ENCODE measurements at places on chromosomes 7 and 10.

- no peak for DNase-seq
These were observed 130.0 kb downstream of the ARID5B start for GRCh38 chr10:62031507-62031906.

- DNase-seq, result peak; percentile 70
These were observed 217.6 kb downstream of the MLLT10 start for GRCh38 chr10:21751341-21752310.

- DNase-seq, result no peak
These were observed 52.6 kb downstream of the CHST3 start for GRCh38 chr10:72016608-72017300.

- no peak for DNase-seq
These were observed 6.0 kb downstream of the GPR158 start for GRCh38 chr10:25180801-25181200.

DNA sequence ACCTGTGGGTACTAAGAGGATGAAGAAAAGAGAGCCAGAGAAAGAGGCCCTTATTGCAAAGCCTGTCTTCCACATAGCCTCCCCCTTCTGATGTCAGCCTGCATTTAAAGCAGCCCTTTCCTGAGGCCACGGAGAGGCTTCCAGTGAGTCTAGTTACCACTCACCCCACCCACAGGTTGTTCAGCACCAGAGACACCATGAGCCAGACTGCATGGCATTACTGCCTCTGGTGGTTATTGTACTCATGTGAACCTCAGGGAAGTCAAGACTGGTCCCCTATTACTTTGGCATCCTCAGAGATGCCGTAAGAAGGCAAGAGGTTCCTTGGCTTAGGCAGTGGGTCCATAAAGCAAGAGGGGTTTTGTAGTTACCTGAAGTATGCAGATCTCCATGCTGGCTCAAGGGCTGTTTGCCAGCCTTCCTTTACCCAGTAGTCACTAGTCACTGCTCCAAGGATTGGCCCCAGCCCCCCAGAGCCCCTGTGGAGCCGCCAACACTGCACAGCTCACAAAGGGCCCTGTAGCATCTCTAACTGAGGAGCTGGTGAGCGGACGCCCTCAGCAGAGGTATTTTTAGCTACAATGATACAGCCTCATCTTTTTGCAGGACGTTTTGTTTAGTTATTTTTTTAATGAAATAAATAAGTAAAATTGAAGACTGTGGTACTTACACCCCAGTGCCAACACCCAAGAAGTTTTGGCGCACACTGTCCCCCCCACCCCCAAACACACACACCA, 20.7 kb downstream of the LRRC4 start:
- DNase-seq, result peak; percentile 30

- DNase-seq, result peak; percentile 43
These were observed 5.0 kb downstream of the MYO1G start for GRCh38 chr7:44973610-44974401.

DNA sequence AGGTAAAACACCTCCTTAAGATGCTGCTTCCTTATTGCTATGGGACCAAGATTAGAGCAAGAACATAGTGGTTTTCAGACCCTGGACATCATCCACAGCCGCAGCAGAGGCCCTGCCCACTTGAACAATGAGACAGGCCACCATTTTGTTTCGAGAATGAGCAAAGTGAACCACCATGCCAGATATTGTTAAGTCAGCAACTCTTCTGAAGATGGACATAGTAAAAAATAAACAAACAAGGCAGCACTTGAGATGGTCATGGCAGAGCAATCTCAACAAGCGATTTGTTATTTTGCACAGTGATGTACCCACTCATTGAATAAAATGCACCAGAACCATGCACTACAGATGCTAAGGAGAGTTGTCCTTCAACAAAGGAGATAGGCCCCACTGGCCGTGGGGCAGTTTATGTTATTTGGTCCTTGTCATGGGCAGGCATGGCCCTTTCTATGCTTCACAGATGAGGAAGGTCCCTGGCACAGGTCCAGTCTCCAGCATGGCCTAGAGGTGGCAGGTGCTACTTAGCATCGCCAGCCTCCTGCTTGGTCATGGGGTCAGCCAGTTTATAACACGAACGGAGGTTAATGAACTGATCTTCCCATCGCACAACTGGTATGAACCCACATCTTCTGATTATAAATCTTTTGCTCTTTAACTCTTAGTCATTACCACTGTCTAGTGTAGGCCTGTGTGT, 44.1 kb downstream of the IKZF1 start:
- DNase-seq, result no peak

DNA sequence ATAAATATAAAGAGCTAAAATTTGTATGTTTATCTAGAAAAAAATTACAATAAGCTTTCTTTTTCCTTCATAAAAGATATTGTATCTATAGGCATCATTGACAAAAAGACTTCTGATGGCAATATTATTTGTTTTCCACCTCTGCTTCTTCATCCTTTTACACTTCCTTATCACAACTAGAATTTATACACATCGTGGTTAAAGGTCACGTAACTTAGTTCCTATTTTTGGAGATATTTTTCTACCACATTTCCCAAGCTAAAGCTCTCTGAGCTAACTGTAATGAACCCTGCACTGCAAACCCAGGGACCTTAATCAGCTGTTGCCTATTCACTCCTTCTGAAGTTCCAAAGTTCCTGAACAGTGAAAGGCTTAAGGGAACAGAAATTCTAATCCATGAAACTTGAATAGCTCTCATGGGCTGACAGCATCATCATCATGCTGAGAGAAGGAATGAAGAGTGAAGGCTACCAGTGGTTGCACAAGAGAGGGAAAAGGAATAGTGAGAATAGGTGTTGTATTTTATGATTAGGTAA, 106.1 kb upstream of the SLC13A1 start:
- no peak for DNase-seq

GRCh38 chr7:122415510-122415909, 111.0 kb upstream of the FEZF1 start:
- DNase-seq, result no peak

GRCh38 chr7:32283546-32283945, 206.6 kb downstream of the LSM5 start:
- no peak for DNase-seq

DNA sequence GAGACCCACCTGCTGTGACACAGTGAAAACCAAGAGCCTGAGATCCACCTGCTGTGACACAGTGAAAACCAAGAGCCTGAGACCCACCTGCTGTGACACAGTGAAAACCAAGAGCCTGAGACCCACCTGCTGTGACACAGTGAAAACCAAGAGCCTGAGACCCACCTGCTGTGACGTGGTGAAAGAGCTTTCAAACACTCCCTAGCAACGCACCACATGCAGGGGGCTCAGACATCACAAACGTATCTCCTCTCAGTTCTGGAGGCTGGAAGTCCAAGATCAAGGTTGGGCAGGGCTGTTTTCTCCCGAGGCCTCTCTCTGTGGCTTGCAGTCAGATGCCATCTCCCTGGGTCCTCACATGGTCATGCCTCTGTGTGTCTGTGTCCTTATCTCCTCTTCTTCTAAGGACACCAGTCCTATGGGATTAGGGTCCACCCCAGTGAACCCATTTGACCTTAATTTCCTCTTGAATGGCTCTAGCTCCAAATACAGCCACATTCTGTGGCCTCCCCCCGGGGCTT, 43.8 kb downstream of the INSIG1 start:
- DNase-seq, result no peak

DNA sequence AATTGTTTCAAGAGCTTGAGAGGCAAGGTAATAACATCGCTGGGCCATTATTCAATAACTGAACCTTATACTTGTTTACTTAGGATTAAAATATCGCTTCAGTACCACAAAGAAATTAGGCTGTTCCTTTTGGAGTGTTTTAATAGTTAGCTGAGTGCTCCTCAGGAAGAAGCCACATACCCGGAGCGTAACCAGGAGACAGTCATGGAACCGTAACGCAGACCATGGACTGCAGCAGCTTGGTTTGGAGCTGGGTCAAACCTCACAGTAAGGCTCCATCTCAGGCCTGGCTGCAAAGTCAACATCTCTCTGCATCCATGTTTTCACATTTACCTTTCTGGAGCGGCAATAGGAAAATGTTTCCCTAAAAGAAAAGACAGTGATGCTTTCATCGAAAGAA, 599.0 kb downstream of the TNS3 start:
- no peak for DNase-seq

GRCh38 chr10:49141541-49142332, 7.9 kb upstream of the FAM170B start:
- no peak for DNase-seq

- DNase-seq, result no peak
These were observed 46.3 kb downstream of the MTPN start for GRCh38 chr7:135930565-135931461.

- no peak for DNase-seq
These were observed 8.4 kb downstream of the ATP6V1F start for GRCh38 chr7:128871050-128871449.

- DNase-seq, result no peak
These were observed 136.1 kb downstream of the ATE1 start for GRCh38 chr10:121791761-121792160.

GRCh38 chr10:19993714-19994315, 177.6 kb downstream of the PLXDC2 start:
- DNase-seq, result no peak

DNA sequence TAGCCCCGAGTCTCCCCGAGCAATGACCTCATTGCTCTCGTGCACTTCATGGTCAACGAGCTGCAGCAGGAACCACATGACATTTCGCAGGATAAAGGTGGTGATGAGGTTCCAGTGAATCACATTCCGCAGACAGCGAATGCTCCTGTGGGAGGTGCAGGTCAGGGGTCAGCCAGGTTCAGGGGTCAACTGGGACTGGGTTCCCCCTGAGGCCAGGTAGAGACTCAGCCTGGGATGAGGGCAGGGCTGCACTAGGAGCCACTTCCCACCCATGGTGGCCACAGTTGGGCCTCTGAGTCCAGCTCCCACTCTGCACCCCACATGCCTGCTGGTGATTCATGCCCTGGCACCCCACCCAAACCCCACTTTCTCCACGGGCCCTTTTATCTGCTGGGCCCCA, 17.2 kb downstream of the CRHR2 start:
- no peak for DNase-seq

DNA sequence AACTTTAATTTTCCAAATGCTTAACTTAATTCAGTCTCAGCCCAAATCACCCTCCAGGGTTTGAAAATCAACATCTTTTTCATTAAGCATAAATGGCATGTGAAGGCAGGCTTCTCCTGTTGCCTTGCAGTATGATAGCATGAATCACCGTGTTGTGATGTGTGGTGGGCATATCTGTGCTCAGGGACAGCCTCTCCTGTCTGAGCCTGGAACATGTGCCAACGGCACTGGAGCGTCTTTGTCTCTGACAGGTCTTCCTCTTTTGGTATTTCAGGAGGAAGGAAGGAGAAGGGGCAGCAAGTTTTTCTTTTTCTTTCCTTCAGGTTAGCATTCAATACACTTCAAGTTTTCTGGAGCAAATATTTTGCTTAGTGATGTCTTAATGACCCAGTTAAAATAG, 57.6 kb downstream of the LRGUK start:
- DNase-seq, result no peak

DNA sequence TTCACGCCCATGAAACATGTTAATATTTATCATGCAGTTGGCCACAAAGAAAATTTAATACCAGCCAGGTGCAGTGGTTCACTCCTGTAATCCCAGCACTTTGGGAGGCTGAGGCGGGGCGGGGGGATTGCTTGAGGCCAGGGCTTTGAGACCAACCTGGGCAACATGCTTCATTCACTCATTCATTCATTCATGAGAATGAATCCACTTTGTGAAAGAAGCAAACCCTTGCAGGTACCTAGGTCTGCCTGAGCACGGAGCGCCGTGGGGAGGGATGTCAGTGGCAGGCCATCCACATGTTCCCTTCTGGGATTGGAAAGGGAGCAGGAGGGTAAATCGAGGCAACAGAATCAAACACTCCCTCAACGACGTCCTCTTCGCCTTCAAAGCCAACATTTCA, 4.7 kb downstream of the ANXA11 start:
- DNase-seq, result no peak

- DNase-seq, result no peak
These were observed 391.8 kb upstream of the MKI67 start for GRCh38 chr10:128518000-128518399.

GRCh38 chr10:55311848-55312635, 511.0 kb upstream of the PCDH15 start:
- peak; percentile 53 for DNase-seq

DNA sequence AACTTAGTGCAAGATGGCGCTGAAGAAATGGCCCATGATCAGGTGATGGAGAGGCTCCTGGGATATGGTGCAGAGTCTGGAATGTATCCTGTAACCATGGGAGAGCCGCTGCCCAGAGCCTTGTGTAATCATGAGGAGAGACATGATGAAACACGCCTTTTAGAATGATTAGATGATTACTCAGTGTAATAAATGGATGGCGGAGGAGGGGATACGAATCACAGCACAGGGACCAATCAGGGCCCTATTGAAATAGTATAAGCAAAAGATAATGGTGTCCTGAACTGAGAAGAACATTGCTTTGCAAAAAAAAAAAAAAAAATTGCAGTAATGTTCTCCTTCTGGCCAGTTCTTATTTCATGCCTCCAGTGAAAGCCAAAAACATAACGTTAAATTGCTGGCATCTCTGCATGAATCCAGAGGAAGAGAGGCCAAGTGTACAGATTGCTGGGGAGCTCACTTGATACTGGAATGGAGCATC, 668.5 kb upstream of the AUTS2 start:
- DNase-seq, result no peak

- no peak for DNase-seq
These were observed 36.0 kb upstream of the PRR15 start for GRCh38 chr7:29527505-29528108.

- DNase-seq, result no peak
These were observed 105.1 kb downstream of the WDFY4 start for GRCh38 chr10:48789486-48790456.

- DNase-seq, result no peak
These were observed 41.5 kb upstream of the PLEKHA1 start for GRCh38 chr10:122333037-122333436.

GRCh38 chr10:77643795-77644468, 6.3 kb upstream of the KCNMA1 start:
- DNase-seq, result peak; percentile 73

- peak; percentile 50 for DNase-seq
These were observed 217.8 kb upstream of the HPS1 start for GRCh38 chr10:98664329-98665042.

- DNase-seq, result no peak
These were observed 13.7 kb upstream of the LAMB4 start for GRCh38 chr7:108143658-108144420.

- DNase-seq, result no peak
These were observed 7.6 kb upstream of the ARMS2 start for GRCh38 chr10:122446668-122447423.

GRCh38 chr10:92799568-92799967, 48.8 kb upstream of the EXOC6 start:
- peak; percentile 42 for DNase-seq

- DNase-seq, result no peak
These were observed 188.5 kb upstream of the KLF14 start for GRCh38 chr7:130922206-130923112.

DNA sequence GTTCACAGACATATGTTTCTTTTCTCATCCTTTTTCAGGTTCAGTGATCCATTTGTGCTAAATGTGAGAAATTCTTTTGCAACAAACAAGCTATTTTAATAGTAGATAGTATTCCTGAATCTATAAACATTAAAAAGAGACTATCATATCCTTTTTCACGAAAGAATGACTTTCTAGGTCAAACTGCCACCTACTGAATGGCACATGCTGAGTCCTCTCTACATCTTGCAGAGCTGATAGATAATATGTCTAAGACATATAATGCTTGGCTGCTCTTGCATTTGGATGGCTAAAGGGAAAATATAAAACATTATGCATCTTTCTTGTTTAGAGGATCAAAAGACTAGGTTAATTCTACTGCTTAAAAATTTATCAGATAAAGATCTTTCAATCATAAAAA, 114.1 kb upstream of the SLC26A5 start:
- DNase-seq, result no peak

GRCh38 chr7:98722402-98722801, 105.3 kb downstream of the NPTX2 start:
- DNase-seq, result no peak

GRCh38 chr7:134083766-134084487, 43.2 kb upstream of the LRGUK start:
- DNase-seq, result no peak

All from NCI-H82 (cell line).